ENCODE measurements at places on chromosomes 3 and 15. TPM values are rescaled to one million over a fixed set of nuclear protein-coding genes. Genes with fewer than 3 reads are reported as not detected.

DNA sequence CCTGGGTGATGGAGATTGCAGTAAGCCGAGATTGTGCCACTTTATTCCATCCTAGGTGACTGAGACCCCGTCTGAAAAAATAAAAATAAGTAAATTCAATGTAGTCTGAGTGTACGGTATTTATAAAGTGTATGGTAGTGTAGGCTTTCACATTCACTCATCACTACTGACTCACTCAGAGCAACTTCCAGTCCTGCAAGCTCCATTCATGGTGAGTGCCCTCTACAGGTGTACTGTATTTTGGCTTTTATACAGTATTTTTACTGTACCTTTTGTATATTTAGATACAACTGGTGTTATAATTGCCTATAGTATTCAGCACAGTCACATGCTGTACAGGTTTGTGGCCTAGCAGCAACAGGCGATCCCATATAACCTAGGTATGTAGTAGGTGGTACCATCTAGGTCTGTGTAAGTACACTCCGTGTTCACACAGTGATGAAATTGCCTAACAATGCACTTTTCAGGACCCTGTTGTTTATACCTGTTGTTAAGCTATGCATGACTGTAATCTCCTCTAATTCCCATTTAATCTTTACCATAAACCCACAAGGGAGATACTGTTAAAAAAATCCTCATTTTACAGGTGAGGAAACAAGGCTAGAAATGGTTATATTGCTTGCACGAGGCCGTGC lies 19.3 kb downstream of the CACNA1D start:
- no peak for DNase-seq

- no peak for DNase-seq
These were observed 65.1 kb downstream of the GOLIM4 start for GRCh38 chr3:168030577-168030976.

- DNase-seq, result no peak
These were observed 29.4 kb downstream of the RNU5B-1 start for GRCh38 chr15:65333856-65334255.

DNA sequence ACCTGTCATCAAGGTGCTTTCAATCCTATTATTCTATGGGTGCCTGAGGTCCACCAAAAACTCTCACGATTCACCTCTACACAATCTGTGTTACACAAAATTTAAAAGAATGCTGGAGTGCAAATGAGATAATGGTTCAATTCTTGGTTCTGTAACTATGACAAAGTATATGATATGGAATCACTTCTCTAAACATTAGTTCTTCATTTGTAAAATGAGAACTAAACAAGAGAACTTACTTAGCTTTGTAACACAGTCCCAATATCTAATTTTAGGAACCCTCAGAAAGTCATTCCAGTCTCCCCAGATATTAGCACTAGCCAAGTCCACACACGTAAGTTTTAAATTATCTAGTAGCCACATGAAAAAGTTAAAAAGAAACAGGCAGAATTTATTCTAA lies 111.5 kb downstream of the TBL1XR1 start:
- DNase-seq, result no peak

DNA sequence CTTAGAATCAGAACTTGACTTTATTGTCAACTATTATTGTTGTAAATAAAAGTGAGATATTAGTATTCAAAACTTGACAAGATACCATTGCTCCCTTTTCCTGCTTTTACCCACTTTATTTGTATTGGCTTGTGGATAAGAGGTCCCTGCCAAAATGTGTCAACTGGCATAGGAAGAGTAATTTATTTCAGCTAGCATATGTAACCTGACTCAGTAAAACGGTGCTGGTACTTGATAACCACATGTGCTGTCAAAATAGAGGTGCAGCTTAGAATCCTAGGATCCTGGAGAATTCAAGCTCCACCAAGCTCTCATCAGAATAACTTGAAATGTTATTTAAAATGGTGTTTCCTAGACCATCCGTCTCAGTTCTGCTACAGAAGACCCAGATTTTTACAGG lies 90.2 kb upstream of the TGFBR2 start:
- DNase-seq, result peak; percentile 86

DNA sequence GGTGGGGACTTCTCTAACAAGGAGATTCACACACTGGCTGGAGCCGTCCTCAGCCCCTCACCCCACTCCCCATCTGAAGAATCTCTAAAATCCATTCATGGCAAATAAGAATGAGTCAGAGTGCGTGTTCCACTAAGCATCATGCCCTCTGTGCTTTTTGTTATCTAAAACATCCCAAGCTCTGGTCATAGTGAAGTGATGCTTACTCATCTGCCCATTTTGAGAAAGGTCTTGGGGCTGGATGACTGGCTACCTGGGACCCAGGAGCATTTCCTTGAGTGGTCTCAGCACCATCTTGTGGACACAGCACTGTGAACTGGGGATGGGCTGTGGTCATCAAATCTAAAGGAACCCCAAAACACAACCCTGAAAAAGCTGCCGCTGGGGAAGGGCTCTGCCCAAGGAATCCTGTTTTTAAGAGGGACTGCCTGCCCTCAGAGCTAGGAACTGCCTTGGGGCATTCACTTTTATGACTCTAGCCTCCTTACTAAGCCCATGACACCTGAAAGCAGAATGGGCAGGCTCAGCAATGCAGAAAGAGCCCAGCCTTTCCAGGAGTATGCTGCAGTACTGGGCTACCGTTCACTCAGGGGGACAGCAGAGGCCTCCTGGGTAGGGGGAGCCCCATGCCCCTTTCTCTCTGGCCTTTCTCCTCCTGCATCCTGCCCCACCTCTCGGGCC lies 53.5 kb downstream of the ZBTB38 start:
- DNase-seq, result peak; percentile 89

- peak; percentile 56 for DNase-seq
These were observed 56.6 kb upstream of the CHST2 start for GRCh38 chr3:143063018-143063417.

DNA sequence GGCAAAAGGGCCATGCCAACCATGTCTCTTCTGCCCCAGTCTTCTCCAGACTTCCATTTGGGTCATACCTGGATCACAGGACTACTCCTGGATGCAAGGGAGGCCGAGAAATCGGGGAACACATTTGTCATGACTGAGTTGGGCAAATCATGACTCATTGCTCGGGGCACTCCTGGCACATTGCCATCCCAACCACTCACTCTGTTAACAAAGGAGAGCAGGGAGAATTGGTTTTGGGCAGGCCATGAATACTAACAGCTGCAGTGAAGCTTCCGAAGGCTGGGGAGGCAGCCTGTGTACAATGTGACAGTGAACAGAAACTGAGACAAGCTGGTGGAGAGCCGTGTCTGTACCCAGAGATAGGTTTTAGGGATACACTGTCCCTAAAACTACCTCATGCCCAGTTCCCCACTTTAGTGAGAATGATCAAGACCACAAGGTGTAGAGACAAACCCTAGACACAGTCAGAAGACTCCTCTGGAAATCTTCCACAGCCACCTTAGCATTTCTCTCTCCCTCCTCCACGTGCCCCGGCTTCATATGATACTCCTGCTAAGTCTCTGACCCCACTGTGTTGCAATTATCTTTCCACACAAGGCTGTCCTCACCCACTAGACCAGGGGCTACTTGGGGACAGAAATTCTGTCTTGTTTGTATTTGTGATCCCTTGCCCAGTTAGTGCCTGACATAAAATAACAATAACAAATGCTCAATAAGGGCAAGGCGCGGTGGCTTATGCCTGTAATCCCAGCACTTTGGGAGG lies 10.5 kb upstream of the BUB1B start:
- peak; percentile 59 for DNase-seq

DNA sequence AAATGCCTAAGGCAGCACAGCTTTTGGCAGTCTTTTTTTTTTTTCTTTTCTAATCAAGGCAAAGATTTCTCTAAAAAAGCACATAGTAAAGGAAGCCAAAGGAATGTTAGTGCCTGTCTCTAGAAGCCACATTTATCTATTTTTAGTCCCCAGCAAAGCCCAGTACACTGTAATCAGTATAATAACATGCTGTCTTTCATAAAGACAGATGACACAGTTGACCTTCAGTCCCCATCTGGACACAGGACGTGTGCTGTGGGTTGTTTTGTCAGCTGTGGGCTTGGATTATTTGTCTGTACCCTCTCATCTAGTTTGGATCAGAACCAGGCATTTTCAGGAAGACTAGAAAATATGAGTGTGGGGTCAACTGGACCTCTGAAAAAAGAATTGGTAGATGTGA lies 110.4 kb upstream of the CTNNB1 start:
- peak; percentile 4 for DNase-seq

DNA sequence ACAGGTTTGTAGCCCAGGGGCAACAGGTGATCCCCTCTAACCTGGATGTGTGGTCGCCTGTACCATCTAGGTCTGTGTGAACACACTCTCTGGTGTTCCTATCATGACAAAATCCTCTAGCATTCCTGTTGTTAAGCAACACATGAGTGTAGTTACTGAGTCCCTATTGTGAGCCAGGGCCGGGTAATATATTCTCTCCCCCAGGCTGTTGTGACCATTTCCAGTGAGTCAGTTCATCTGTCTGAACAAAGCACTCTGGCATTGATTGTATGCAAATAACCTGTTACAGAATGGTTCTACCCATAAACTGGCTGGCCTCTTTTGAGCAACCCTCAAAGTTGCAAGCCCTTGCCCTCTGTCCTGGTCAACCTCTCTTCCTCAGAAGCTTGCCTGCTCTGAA lies 2.6 kb upstream of the FLNB start:
- DNase-seq, result peak; percentile 42

- DNase-seq, result no peak
These were observed 61.2 kb upstream of the ICE2 start for GRCh38 chr15:60540002-60540651.

- DNase-seq, result no peak
These were observed 3.4 kb upstream of the POLG start for GRCh38 chr15:89338036-89338435.

GRCh38 chr15:70301396-70301795 lies 203.7 kb upstream of the TLE3 start:
- no peak for DNase-seq

- no peak for DNase-seq
These were observed 110.5 kb upstream of the ADAMTS9 start for GRCh38 chr3:64798316-64798715.

DNA sequence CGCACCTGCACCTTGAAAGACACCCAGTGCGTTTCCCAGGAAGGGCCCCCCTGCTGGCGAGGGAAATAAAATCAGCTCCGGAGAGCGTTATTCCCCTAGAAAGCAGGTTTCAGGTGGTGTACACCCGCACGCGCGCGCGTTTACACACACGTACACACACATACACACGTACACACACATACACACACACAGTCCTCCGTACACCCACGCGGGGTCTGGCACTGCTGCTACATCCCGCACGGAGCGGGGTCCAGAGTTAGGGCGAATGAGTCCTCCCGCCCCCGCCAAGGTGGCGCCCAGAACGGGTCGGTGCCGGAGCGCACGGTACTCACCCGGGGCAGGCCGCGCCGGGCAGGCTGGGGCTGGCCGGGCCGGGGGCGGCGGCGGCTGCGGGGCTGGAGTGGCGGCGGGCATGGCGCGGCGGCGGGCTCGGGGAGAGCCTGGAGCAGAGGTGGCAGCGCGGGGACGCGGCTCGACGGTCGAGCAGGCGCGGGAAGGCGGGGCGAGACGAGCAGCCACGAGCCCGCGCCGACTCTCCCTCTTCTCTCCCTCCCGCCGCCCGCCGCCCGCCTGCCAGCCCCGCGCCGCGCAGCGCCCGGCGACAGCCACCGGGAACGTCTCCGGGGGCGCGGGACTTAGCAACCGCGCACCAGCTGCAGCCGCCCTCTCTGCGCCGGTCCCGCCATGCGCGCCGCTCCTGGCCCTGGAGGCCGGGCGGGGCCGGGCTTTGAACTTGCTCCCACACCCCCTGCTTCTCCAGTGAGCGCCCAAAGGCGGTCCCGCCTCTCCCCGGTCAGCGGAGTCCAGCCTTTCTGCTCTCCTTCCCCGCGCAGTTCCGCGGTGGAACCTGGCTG lies at the start of gene DCLK3:
Gene DCLK3, minus strand, starts transcription at position 704 of the 854 bp plus-strand sequence. Its CDS starts 290 bp downstream, at position 414.
- DNase-seq, result no peak

DNA sequence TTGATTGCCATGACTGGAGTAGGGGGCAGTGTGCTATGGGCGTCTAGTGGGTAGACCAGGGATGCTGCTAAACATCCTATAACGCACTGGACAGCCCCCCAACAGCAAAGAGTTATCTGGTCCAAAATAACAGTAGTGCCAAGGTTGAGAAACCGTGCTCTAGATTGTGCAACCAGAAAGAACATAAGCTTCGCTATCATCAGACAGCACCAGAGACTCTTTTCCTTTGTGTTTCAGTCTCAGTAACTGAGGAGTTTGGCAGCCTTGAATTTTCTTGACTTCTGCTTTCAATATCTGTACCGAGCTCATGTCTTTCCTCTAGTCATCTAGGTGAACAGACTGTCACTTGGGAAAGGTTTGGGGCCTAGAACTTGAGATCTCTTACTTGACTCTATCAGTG lies 8.8 kb downstream of the ARID3B start:
- no peak for DNase-seq

GRCh38 chr3:73509066-73509465 lies 115.7 kb downstream of the PDZRN3 start:
- no peak for DNase-seq

DNA sequence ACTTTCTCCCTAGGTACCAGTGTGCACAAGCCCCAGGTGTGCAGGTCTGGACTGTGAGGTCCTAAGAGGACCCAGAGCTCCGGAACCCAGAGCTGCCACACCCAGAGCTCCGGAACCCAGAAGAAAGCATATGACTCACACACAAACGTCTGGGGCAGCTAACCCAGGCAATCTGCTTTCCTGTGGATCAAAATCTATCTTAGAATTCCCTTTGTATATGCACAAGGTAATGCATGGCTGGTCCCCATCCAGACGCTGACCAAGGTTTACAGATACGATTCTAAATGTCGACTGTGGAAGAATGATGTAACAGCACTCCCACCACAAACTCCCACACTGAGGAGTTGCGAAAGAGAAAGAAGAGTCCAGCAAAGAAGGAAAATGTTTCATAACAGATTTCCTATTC lies 15.7 kb downstream of the KCNMB2 start:
- peak; percentile 64 for DNase-seq

GRCh38 chr15:82850731-82851130 lies 41.3 kb downstream of the WHAMM start:
- no peak for DNase-seq

- DNase-seq, result no peak
These were observed 33.4 kb upstream of the UACA start for GRCh38 chr15:70796516-70797310.

GRCh38 chr3:81352867-81353266 lies 408.6 kb downstream of the GBE1 start:
- peak; percentile 4 for DNase-seq

GRCh38 chr15:38547255-38547997 lies 17.2 kb downstream of the RASGRP1 start:
- peak; percentile 51 for DNase-seq

- DNase-seq, result peak; percentile 69
These were observed 249.3 kb upstream of the TGFBR2 start for GRCh38 chr3:30356866-30357753.

- peak; percentile 98 for DNase-seq
These were observed 18.8 kb upstream of the CELF6 start for GRCh38 chr15:72338617-72339321.

MAP1A gene
- total RNA-seq, result 70.4 TPM

GJD2 gene
- not detected for total RNA-seq

SLC9C1 gene
- not detected for total RNA-seq

TUSC7 gene
- total RNA-seq, result not detected

CCNB2 gene
- 19.3 TPM for total RNA-seq

EPHA3 gene
- 0.99 TPM for total RNA-seq

SPINK8 gene
- not detected for total RNA-seq

C3orf85 gene
- not detected for total RNA-seq

FOXL2NB gene
- total RNA-seq, result not detected
